ENCODE measurements at places on chromosomes 5 and 9. TPM values are rescaled to one million over a fixed set of nuclear protein-coding genes. Genes with fewer than 3 reads are reported as not detected.

Gene SLC45A2
- total RNA-seq: not detected

Gene INSL6
- total RNA-seq: not detected

Gene ATP10B
- not detected for total RNA-seq

Gene SLIT3
- total RNA-seq: 5.6 TPM

DNA sequence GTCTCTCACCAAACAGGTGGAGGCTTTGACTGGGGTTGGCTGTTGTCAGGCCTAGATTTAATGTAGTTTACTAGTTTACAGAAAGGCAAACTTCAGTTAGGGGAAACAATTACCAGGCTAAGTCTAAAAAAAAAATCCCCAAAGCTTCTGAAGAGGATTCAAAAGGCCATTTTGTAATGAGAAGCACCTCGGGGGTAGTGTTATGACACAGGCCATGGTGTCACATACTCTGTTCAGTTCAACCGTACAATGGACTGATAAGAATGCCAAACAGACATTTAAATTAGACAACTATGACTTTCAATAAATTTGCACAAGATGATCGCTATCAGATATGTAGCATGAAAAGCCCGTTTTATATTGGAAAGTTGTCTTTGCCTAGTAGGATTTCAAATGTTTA is 120.1 kb upstream of the PCA3 start:
- DNase-seq: no peak

DNA sequence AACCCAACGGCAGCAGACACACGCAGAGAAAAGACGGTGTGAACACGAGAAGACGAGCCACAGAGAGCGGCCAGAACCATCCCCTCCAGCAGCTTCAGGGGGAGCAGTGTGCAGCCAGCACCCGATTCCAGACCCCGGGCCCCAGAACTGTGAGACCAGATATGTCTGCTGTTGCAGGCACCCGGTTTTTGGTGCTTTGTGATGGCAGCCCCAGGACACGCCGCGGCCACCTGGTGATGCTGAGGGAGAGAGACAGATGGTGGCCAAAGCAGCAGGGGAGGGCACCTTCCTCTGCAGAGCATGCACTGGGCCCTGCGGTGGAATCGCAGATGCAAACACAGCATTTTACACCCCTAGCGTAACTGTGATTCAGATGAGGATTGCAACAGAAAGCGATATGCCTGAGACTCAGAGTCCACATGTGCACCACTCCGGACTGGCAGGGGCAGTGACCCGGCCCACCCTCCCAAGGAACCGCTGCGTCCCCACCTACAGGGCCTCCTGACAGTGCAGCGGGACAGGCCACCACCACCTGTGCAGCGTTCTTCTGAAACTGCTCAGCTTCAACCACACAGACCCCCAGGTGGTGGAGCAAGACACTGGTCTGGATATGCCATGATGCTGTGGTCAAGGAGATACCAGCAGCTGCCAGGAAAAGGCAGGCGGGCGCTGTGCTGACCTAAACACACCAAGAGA is 24.0 kb downstream of the ZDHHC11B start:
- no peak for DNase-seq

- DNase-seq: peak; percentile 76
Observed at GRCh38 chr5:149799119-149799623, 69.1 kb downstream of the PPARGC1B start.

DNA sequence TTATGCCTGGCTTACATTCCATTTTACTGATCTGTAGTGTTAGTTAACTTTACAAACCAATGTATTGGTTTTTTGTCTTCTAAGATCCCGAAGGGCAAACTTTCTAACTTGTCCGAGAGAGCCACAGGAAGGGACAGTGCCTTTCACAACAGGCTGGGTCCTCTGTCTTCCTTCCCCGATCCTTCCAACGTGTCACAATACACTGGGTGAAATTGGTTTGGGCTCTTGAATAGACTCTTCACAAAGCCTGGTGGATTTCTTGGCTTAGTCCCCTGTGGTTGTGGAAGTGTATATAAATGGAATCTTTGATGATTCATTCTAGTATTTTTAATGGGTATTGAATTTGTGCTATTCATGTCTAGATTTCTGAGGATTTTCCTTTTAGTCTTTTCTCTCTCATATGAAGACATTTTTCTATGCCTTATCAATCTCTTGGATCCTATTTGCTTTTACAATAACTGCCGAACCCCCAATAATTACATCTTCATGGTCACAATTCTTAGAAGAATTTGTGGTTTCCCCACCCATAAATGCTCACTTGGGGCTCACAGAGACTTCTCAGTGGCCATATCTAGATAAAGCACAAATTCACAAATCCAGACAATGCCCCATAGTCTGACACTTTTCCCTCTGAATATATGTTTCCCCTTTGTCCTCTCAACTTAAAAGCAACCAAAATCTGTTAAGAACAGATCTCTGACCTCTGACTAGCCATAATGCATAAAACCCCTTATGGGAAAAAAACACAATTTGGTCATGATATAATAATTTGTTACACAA is 107.7 kb downstream of the MTRR start:
- no peak for DNase-seq

DNA sequence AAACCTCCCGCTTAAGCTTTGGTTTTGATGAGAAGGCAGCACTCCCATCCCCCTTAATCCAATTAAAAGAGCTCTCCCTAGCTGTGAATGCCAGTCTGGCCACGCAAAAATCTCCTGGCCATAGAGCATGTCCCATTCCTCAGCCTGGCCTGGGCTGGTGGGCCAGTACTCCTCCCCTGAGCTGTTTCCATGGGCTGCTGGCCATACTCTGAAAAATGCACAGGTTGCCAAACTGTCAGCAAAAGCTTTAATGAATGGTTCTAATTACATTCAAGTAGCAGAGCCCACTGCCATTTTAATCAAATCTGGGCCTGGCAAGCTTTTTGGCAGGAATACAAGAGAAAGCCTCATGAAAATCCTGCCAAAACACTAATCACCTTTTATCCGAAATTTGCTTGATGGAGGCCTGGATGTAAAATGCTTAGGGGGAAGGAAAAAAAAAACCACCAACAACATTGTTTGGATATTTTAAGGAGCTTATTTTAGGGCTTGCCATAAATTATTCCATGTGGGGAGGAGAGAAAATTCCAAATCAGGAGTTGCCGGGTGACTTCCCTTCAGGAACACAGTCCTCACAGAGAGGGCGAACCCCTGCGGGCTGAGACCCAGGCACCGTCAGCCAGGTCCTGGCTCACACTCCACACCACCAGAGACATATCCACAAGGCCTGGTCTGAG is 243.3 kb downstream of the SEC61B start:
- no peak for DNase-seq

GRCh38 chr9:123121457-123121856 is 88.0 kb downstream of the GPR21 start:
- DNase-seq: no peak

DNA sequence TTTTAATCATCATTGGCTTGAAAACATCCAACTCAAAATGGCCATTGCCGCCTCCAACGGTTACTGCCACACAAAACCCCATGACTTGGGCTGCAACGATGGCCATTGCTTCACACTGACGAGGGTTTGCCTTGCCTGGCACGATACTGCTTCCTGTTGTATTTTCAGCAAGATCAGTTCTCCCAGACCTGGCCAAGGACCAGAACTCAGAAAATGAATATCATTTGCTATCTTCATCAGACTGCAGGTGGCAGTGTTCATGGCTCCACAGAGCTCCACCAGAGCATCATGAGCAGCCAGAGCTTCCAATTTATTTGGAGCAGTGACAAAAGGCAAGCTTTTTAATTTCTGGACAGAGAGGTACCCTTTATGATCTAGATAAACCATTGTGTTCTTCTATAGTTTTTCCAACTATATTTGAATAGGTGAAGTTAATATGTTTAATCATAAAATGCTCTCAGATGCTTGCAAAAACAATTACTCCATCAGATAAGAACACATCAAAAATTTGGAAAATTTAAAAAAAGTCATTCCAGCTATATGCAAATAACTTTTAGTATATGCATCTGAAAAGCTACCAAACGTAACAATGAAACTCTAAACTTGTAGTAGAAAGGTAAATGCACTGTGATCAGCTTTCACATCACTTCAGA is 10.4 kb downstream of the AMACR start:
- DNase-seq: peak; percentile 48

DNA sequence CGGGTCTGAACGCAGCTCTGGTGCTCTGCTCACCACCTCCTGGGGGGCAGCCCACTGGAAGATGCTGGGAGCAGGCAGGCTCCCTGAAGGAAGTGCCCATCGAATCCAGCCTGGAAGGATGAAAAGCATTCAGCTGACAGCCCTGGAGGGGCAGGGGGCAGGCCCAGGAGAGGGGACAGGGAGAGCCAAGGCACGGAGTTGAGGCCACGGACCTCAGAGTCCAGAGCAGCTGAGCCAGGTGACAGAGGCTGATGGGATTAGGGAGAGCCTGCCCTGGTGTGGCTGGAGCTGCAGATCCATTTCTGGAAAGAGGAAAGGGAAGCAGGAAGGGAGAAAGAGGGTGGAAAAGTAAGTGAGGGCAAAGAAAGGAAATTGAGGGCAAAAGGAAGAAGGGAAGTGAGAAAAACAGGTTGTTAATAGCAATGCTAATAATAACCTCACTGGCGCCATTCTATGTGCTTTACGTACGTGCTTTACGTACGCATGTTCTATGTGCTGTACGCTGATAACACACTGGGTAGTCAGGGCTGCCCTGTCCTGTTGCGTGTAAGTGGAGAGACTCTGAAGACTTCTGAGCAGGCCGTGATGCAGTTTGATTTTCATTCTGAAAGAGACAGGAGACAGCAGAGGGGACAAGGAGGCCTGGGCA is 52.6 kb downstream of the LMX1B start:
- no peak for DNase-seq

Measured in foreskin keratinocyte (primary cell).